ENCODE measurements at places on chromosomes 7 and 10.

GRCh38 chr7:153320681-153321080 lies 561.1 kb downstream of the ACTR3B start:
- DNase-seq = no peak

DNA sequence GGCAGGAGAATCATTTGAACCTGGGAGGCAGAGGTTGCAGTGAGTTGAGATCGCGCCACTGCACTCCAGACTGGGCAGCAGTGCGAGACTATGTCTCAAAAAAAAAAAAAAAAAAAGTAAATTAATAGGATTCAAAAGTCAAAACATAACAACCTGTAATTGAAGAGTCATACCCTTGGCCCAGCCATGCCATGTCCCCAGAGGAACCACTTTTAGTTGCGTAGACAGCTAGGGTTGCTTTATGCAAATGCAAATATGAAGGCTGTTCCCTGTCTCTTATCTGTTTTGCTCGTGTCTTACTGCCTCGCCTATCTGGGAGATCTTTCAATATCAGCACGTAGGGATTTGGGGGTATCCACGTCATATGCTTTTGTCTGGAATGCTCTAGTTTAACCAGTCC lies 73.1 kb downstream of the PRKAG2 start:
- DNase-seq = no peak

- DNase-seq = no peak
Observed at GRCh38 chr7:133947458-133948254, 179.5 kb upstream of the LRGUK start.

DNA sequence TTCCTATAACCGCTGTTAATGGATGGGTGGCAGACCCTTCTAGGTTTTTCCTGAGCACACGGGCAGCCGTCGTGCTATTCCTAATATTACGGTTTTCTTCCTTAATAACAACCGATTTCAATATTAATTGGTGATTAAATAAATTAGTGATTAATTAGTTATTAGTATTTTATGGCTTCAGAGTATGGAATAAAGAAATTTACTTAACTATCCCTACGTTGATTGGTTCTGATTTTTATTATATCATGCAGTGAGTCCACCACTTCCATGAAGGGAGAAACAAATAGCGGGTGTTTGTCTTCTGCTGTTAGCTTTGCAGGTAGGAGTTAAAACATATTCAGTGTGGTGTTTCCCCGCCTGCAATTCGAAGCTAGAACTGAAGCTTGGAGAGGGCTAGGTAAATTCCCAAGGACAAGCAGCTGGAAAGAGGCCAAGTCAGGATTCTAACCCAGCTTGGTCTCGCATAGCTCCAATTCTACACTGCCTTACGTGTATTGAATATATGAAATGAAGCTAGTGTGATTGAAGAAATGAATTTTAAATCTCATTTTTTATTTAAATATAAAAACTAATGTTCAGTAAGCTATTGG lies 928 bp upstream of the CSTF2T start:
- peak; percentile 44 for DNase-seq

GRCh38 chr7:158408318-158408920 lies 179.2 kb downstream of the PTPRN2 start:
- DNase-seq = no peak

DNA sequence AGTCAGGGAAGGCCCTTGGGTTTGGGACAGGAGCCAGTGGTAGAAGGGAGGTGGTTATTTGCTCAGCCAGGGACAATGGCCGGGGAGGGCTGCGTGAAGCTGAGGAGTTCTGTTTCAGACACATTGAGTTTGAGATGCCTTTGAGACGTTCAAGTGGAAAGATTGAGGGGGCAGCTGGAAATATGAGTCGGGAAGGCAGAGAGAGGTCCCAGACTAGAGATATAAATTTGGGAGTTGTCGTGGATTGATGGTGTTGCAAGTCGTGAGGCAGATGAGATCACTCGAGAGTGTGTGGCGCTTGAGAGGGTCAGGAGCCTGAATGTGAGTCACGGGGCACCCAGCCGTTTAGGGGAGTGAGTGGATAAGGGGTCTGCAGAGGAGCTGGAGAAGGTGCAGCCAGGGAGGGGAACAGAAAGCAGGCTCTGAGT lies 73.3 kb downstream of the ZMIZ1 start:
- DNase-seq = no peak

GRCh38 chr7:44963364-44964290 lies 15.2 kb downstream of the MYO1G start:
- no peak for DNase-seq

GRCh38 chr7:140261522-140261921 lies 84.7 kb upstream of the KDM7A start:
- no peak for DNase-seq

GRCh38 chr7:136870866-136871487 lies 2.5 kb downstream of the CHRM2 start:
- no peak for DNase-seq

DNA sequence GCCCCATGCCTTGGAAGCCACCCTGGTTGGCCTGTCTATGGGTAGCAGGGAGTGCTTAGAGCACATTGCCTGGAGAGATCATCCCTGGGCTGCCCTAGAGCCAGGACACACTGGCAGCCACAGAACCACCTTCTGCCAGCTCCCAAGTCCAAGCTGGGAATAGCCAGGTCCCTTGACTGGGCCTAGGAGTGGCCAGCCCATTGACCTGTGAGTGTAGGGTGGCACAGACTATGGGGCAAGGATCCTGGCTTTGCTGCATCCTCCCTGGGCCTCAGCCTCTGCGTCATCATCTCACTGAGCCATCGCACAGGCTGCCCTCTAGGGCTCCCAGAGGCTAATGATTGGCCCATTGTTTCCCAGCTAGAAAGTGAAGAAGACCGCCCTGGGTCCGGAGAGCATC lies 7.0 kb downstream of the AQP1 start:
- DNase-seq = no peak

GRCh38 chr10:71218046-71218650 lies 5.8 kb downstream of the UNC5B start:
- no peak for DNase-seq

All from midbrain (tissue), 1 donor.